ENCODE measurements at places on chromosomes 1 and 21.
A peak's percentile ranks its signal among the peaks of the same experiment; 100 is the strongest.

DNA sequence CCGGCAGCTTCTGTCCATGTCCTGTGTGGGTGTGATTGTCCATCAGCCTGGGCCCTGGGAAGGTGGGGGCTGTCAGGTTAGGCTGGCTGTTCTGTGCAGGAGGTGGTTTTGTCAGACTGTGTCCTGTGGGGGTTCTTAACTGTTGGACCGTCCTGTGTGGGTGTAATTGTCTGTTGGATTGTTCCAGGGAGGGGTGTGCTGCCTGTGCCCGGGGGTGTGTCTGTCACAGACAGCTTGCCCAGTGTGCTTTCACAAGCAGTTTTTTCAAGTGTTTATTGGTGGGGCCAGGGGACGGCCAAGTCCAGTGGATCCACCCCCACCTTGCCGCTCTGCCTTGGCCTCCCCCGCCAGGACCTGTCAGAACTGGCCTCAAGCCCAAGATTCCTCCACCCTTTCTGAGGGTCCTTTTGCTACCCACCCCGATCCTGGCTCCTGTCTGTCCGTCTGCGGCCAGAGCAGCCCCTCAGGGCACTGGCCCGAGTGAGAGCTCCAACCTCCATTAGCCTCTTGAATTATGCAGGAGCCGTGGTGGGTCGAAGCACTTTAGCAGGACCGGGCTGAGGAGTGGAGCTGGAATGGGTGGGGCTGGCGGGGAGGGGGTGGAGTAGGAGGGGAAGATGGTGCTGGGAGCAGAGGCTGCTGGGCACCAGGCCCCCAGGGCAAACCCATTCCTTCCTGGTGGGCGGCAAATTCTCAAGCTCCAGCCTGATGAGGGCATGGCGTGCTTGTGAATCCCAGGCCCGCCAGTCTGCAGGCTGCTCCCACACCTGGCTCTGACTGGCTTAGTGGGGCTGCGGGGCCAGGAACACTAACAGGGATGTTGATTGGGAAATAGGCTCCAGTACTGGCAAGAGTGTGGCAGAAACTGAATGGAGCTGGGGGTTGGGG, 47.2 kb downstream of the PTPRF start:
- DNase-seq: no peak

DNA sequence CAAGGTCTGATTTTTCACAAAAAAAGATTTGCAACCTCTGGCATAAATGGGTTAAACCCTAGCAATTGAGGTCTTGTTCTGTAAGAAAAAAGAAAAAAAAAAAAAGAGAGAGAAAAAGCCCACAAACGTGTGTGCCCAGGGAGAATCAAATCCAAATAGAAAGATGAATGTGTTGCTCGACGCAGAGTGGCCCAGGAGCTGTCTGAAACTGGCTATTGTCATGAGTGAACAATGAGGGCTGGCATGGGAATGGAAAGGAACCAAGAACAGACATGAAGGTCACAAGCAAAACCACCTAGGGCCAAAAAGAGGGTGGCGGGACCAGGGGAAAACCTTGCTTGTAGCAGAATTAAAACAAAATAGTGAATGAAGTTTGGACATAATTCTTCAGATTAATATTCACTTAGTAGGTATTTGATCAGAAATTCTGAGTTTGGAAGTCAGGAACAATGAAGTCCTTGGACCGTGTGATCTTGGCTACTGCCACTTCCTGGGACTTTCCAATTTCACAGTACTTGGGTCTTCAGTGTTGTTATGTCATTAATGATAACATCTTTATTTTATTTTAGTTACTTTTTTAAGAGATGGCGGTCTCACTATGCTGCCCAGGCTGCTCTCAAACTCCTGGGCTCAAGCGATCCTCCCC, 3.1 kb downstream of the ENO1 start:
- peak; percentile 39 for DNase-seq

DNA sequence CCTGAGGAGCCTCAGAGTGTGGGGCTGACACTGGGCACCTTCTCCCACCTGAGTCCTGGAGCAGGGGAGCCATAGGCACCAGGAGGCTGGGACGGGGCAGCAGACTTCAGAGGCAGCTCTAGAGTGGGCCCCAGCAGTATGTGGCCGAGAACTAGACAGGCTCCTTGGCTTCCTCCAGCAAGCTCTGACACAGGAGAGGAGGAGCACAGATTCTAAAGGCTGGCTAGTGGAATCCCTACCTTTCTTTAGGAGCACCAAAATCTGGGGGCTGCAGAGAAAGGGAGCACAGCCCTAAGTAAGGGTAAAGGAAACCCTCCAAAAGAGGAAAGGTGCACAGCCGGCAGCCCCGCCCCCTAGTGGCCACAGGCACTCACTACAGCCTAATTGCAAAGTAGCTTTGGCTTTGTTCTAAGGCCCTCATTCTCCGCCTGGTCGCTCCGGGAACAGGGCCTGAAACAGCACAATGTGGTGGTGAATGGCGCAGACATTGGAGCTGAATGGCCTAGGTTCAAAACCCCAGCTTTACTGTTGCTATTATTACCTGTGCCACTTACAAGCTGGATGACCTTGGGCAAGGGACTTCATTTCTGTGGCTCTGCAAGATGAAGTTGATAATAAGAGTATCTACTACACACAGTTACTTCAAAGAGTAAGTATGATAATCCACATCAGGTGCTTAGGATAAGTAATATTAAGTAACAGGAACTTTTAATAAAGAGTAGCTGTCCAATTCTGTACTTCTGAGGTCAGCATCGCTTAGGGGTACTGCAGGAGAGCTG, 8.8 kb upstream of the GUCA2A start:
- DNase-seq: peak; percentile 48

DNA sequence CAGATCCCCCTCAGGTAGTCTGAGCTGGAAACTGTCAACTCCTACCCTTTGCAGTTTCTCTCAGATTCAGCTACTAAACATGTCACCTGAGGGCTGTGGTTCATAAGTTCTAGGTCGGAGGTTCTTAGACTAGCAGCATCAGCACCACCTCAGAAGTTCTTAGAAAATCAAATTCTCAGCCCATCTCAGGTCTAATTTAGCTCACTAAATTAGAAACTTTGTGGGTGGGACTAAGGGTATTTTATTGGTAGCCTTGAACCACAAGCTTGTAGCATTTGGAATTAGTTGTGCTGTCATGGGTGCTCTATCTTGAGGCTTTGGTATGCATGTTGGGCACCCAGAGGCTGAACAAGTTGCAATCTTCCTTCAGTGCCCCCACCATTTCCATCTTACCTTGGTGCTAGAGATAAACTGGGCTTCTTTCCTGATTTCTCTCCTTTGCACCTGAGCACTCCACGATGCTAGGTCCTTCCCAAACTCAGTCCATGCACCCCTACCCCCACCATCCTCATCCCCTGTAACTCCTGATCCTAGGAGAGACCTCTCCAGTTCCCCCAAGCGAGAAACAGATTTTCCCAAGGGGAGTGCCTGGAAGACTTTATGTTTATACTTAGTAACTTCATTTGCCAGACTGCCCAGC, 54.2 kb downstream of the S1PR1 start:
- no peak for DNase-seq

DNA sequence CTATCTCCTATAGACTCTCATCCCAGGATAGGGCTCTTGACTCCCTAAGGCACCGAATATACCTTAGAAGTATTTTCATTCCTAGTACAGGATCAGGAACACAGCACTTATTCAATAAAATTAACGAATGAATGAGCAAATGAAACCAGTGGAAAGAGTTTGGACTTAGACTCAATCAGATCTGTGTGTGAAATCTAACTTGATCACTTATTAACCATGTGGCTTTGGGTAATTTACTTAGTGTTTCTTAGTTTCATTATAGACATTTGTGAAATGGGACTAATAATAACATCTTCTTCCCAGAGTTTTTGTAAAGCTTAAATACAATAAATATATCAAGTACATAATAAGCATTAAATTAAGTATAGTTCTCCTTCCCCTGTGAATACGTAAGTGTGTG, 230.1 kb downstream of the ADGRL2 start:
- DNase-seq: no peak

DNA sequence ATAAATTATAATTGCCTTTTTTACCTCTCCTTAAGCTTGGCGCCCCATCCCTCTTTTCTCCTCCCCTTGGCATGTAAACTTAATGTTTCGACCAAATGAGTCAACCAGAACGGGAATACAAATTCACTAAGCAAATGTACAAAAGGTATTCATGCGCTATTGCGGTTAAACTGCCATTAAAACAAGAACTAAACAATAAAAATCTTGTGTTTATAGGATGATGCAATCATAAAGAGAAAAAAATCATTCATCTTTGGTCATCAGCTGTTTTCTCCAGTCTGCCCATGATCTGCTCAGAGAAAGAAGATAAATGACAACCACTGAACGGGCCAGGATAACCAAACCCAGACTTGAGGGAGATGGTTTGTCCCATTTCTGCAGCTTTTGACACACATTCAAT, 534.2 kb upstream of the PLXNA2 start:
- DNase-seq: no peak

DNA sequence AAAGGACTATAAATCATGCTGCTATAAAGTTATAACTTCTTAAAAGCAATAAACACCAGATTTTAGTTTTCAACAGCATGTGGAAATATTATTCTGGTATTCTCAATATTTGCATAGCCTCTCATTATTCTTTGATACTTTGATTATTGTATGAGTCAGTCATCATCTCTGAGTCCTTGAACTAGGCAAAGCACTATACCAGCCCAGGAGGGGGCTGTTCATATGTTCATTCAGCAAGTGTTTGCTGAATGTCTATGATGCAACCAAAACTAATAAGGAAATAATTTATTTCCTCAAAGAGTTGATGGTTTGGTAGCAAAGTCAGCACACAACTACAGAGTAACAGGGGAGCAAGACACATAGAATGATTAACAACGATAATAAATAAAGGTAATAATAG, 175.6 kb upstream of the C1orf105 start:
- DNase-seq: no peak

DNA sequence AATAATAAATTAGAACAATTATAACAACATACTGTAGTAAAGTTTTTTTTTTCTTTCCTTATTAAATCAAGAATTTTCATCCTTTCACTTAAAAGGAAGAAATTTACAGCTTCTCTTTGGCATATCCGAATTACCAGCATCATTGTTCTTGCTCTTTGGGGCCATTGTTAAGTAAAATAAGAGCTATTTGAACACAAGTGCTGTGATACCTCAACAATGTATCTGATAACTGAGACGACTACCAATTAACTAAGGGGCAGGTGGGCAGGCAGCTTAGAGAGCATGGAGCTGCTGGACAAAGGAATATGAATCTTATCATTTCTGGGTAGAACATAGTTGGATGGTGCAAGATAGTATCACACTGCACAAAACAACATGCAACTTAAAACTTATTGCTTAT, 719.9 kb upstream of the TMPRSS15 start:
- DNase-seq: no peak

DNA sequence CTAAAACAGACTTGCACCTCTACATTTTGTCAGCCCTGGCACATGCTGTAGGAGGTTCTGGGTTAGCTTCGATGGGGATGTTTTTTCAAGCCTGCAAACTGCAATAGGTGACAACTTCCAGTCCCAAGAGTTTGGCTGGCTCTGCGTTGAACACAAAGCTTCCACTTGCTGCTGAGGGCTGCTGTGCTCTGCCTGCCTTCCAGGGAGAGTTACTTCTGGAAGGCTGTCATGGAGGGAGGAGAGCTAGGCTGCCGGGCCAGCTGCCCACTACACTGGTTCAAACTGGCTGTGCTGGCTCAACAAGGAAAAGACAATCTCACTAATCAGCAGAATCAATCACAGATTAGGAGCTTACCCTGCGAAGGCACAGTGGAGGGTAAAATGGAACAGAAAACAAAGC, 46.7 kb upstream of the PPP2R5A start:
- peak; percentile 29 for DNase-seq

DNA sequence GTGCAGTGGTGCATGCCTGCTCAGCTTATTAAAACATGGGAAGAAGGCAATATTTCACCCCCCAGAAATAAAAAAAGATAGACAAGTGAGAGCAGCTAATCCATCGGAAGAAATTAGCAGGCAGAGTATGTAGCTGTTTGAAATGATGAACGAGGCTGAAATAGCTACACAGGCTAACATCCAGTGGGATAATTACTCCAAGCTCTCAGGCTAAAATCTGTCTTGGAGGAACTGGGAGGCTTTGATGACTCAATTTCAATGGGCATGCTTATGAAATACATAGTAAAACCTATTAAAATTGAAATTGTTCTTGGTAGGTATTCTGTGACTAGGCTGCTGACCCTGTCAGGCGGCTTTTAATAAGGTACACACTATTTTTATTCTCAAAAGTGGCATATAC, 84.1 kb upstream of the RRP15 start:
- no peak for DNase-seq

DNA sequence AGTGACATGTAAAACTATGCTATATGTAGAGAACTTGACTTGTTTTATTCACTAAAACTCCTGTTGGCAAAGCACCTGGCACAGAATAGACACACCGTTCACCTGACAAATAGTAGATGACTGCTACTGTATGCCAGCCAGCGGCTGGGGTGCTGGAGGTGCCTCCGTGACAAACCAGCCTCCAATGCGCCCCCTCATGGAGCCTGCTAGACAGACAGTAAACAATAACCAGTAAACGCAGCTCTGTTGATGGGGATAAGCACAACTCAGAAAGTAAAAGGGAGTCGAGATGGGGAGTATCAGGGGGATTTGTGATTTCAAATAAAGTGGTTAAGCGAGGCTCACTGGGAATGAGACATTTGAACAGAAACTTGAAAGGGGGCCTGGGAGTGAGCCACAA, 107.2 kb downstream of the PRDM2 start:
- peak; percentile 57 for DNase-seq
